Activated CD8-positive, alpha-beta T cell treated with anti-CD3 and anti-CD28 coated beads for 36 hours (primary cell): ENCODE measurements at places on chromosomes 3 and 15. TPM values are rescaled to one million over a fixed set of nuclear protein-coding genes. Genes with fewer than 3 reads are reported as not detected.
A peak's percentile ranks its signal among the peaks of the same experiment; 100 is the strongest.

DNA sequence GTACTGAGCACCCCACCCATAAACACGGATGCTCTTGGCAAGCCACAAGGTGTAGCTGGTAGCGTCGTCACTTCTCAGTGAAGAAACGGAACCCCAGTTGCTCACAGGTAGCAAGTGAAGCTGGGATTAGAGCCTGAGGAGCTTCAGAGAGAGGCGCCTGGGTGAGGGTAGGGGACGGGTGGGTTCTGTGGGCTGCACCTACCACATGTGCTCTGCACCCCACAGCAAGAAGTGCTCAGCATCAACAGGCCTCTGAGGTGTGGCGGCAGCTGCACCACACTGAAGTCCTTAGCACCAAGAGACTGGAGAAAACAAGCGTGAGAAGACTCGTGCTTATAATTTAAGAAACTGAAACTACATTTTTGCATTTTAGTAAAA is 9.8 kb downstream of the MAP6D1 start:
- no peak for DNase-seq

DNA sequence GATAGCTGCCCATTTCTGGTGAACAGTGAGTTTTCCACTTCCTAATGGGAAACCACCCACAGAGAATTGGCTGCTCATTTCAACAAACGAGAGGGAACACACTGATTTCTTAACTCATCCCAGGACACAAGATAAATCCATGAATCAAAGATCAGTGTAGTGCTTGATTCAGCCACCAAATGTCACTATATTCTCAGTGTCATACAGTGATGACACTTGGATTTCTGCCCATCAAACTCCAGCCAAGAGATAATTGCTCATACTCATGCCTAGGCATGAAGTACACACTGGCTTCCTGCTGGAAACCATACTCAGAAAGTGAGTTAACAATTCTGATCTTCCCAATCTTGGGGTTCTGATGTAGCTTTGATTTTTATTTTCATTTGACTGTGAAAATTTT is 35.4 kb upstream of the GRM7 start:
- DNase-seq = no peak

GRCh38 chr3:13708871-13709595 is 160.1 kb downstream of the FBLN2 start:
- DNase-seq = no peak

DNA sequence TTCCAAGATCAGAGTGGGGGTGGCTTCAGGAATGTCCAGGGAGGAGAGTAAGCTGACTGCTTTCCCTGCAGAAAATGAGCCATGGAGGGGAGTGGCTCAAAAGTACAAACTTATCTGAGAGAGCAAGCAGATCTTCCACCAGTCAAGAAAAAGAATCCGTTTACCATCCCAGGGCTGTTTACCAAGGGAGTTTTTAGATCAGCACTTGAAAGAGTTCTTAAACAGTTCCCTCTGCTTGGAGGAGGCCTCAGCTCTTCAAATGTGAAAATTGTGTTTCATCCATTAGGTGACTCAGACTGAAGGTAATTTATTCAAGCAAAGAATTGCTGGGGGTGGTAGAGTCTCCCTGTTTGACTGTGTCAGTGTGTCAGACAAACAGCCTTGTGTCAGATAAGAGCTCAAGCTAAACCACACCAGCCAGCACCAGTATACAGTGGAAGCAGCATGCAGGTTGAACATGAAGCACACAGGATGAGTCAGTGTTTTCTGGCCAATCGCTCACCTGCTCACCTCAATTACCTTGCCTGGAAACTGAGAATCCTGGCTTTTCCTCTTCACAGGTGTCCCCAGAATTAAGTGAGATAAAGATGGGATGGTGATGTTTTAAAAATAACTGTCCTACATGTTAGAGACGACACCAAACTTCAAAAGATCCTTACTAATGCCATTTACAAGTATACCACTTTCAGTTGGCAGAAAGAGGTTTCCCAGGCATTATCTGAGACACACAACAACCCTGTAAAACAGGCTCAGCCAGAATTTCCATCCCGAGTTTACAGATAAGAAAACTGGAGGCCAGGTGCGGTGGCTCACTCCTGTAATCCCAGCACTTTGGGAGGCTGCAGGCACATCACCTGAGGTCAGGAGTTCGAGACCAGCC is 21.7 kb downstream of the SH3BP5 start:
- DNase-seq = peak; percentile 85

DNA sequence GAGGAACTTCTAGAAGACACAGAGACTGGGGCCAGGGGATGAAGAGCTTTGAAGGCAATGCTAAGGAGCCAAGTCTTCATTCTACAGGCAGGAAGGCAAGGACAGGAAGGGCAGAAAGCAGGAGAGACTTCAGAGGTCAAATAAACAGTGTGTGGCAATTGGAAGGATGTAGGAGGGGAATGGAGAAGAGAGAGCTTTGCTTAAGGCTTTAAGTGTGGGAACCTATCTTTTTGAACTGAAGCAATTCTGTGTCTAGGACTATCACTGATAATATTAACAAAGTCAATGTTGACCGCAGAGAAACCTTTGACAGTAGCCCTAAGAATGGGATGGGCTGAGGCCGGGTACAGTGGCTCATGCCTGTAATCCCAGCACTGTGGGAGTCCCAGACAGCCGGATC is 325.0 kb downstream of the FOXP1 start:
- no peak for DNase-seq

DNA sequence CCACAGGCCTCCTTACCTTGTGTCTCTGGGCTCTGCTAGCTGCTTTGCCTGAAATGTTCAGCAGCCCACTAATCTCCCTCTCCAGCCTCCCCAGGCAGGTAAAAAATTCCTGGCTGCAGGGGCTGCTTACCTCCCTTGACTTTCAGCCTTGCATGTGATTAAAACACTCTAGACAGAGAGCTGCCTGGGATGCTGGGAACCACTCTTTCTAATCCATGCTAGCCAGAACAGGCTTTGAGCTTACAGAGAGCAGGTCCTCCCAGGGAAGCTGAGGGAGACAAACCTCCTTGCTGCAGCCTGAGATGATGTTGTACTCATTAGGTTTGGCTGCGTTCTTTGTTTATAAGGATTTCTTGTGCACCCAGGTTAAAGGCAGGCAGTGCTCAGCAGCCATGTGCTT is 33.7 kb upstream of the LIPC start:
- DNase-seq = no peak

DNA sequence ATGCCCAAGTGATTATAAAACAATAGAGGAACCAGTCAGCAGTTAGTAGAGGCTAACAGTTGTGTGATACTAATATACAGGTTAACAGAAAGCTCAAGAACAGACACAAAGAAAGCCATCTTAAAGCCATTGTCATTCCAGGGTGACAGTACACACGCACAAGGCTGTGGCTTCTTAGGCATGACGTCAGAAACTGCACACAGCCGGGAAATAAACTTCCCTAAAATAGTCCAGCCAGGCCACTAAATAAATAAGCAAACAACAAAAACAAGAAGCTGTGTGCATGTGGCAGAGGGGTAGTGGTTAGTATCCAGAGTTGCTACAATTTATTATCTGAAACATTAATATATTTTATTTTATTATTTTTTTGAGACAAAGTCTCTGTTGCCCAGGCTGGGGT is 49.8 kb downstream of the PPCDC start:
- no peak for DNase-seq

DNA sequence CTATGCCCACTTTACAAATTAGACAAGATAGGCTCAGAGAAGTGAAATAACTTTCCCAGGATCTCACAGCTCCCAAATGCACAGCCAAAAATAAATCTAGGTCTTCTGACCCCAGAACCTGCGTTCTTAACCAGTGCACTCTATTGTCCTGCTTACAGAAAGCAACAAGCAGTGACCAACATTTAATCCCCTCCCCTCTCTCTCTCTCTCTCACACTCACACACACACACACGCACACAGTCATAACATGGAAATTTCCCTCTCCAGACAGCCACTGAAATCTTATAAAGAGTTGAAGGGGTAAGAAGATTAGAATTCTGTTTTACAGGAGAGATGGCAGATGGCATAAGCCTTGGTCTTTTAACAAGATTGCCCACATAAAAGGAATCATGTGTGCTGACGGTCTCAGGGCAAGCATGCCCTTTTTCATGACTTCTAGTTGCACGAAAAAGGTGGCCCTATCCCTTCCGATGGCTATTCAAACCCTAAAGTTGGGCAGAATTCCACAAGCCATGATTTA is 29.4 kb downstream of the EOGT start:
- no peak for DNase-seq

DNA sequence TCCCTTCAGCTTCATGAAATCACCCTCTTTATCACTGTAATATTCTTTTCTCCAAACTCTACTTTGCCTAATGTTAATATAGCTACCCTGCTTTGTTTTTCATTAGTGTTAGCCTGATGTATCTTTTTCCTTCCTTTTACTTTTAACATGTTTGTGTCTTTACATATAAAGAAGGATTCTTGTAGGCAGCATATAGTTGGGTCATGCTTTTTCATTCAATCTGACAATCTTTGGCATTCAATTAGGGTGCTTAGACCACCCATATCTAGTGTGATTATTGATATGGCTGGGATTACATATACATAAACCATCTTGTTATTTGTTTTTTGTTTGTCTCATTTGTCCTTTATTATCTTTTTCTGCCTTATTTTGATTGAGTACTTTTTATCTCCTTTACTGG is 34.9 kb upstream of the HEG1 start:
- no peak for DNase-seq

- DNase-seq = no peak
Observed at GRCh38 chr3:111362381-111363009, 179.5 kb upstream of the CD96 start.

- peak; percentile 44 for DNase-seq
Observed at GRCh38 chr3:9793161-9793781, 389 bp downstream of the ARPC4 start.

GRCh38 chr3:69472093-69472492 is 86.2 kb upstream of the FRMD4B start:
- DNase-seq = no peak

DNA sequence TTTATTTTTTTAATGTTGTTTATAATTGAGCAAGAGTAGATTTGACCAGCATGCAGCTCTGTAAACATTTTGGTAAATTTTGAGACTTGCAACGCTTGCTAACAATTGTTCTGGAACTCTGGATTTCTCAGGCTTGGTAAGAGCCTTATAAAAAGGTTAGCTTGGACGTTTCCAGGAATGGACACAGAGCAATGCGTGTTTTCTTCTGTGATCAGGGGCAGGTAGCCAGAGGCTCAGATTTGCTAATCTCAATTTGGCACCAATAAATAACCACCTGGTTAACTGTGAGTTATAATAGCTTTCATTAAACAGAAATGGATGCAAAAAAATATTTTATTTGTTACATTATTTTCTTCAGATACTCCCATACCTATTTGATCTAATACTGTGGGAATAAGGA is 39.8 kb downstream of the CADM2 start:
- DNase-seq = no peak

DNA sequence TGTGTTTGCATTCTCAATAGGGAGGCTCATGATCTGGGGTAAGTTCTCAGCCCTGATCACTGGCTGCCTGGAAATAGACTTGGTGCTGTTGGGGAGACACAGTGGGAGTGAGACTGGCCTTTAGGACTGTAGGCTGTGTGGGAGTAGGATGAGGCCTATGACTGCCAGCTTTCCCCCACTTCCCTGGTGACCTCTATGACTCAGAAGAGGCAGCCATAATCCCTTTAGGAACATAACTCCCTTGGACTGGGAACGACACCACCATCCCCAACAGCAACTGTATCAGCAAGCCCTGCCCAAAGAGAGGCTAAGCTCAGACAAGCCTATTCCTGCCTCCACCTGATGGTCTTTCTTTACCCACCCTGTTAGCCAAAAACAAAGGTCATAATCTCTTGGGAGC is 91.3 kb downstream of the SUCNR1 start:
- DNase-seq = no peak

DNA sequence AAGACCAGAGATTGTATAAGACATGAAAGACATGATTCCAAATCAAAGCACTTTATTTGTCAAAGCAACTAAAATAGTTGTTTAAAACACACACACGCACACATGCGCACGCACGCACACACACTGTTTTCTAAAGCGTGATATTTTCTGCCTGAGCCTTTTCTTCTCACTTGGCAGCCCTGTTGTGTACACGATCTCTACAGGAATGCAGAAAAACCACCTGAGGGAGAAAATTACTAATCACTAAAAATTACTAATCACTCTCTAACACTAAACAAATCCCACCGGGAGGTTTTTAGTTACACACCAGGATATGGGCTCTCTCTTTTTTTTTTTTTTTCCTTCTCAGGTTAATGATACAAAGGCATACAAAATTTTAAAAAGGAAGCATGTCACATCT is 160.1 kb upstream of the ATP11B start:
- no peak for DNase-seq

DNA sequence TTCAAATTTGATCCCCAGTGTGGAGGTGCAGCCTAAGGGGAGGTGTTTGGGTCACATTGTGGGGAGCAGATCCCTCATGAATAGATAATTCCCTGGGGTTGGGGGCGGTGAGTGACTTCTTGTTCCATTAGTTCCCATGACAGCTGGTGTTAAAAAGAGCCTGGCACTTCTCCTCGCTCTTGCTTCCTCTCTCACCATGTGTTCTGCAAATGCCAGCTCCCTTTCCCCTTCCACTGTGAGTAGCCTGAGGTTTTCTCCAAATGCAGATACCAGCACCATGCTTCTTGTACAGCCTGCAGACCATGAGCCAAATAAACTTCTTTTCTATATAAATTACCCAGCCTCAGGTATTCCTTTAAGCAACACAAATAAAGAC is 23.1 kb downstream of the RIOX2 start:
- no peak for DNase-seq

- DNase-seq = no peak
Observed at GRCh38 chr15:89330119-89330518, 4.5 kb downstream of the POLG start.

GRCh38 chr3:153624310-153625030 is 462.4 kb downstream of the RAP2B start:
- peak; percentile 33 for DNase-seq

DNA sequence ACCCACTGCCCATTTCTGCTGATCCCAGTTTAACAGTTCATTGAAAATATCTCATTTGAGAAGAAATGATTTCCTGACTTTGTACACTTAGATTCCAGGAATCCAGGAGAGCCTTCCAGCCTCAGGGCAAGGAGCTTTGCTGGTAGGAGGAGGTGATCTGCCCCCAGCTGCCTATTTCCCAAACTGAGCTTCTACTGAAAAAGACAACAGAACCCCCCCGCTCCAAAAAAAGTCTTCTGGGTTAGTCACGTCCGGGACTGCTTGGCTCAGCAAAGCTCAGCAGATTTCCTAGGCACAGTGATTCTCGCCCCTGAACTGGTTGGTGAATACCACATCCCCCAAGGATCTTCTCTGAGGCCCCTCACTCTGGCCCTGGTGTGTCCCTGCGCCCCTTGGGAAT is 13.1 kb downstream of the SLC6A6 start:
- DNase-seq = no peak

DNA sequence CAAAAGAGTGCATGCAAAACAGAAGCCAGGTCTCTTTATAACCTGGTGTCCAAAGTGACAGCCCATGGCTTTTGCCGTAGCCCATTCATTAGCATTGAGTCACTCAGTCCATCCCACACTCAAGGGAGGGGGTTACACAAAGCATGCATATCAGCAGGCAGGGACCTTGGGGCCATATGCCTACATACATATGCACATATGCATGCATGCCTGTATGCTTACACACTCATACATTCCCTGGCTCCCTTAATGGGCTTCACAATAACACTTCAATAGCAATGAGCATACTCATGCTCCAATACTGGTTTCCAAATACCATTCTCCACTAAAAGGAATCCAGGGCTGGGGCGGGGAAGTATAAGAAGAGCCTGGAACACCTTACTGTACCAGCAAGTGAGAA is 22.0 kb downstream of the TRPM1 start:
- DNase-seq = no peak

Gene GOLGA8K
- 0.49 TPM for total RNA-seq

Gene RHOV
- 0.41 TPM for total RNA-seq

Gene GABRR3
- total RNA-seq = not detected

Gene IMPG2
- 0.14 TPM for total RNA-seq

Gene SLC2A2
- not detected for total RNA-seq

Gene SNURF
- 17.8 TPM for total RNA-seq

Gene SLC30A4
- total RNA-seq = 2.0 TPM
